KG1 (cell line): ENCODE measurements at places on chromosomes 2 and 18.

DNA sequence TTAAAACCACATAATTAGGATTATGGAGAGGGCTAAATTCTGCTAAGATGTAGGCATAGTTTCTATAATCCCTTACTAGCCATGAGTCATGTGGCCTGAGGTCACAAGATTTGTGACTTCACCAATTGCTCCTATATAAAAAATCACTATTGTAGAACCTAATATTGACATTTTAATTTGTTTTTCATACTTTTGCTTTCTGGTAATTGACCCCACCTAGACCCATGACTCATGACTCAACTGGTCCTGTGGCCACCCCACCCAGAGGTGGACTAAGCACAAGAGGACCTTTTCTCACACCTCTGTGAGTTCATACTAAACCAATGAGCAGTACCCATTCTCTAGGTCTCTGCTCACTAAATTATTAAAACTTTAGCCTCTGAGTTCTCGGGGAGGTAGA lies 1567.5 kb upstream of the LRRTM1 start:
- DNase-seq: no peak

- no peak for DNase-seq
Observed at GRCh38 chr2:225788571-225789094, 389.1 kb downstream of the NYAP2 start.

DNA sequence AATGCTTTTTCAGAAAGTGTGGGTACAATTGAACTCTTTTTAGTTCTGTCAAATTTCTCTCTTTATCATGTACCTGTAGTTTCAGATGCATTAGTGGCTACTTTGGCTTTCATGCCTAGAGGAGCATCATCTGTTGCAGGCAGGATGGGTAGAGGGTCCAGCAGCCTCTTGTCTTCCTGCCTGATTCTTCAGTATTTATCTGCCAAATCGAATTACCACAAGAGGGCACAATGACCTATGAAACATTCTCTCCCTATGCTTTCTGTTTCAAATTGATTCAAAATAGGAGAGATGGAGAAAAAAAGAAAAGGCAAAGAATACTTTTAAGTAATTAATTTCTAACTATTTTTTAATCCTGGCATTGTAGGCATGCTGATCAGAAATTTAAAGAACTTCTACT lies 477.2 kb downstream of the TRIB2 start:
- DNase-seq: peak; percentile 6

DNA sequence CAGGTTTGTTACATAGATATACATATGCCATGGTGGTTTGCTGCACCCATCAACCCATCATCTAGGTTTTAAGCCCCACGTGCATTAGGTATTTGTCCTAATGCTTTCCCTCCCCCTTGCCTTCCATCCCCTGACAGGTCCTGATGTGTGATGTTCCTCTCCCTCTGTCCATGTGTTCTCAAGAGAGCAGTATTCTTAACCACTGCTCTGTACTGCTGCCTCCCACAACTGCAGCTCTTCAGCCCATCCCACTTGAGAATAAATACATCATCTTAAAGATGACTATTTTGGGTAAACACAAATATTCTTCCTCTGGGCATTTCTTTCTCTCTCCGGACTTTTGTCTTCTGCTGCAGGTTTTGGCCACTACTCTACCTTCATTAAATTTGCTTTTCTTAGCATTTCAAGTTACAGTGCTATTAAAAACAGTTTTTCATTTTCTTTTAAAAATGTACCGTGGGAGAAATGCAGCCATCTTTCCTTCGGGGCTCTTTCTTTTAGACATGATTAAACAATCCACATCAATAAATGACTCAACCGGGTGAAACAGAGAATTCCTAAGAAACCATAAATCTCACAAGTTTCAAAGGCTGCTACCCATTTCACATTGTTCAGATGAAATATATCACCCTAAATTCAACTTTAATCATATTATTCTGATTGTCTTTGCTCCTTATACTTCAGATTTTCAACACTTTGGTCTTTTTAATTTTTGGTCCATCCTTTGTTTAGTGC lies 323.4 kb downstream of the GALNT13 start:
- no peak for DNase-seq

GRCh38 chr2:70024284-70024683 lies 62.9 kb upstream of the ASPRV1 start:
- DNase-seq: no peak
